ENCODE measurements at places on chromosomes 11 and 22.

- no peak for DNase-seq
Measured at GRCh38 chr11:9172389-9172788, 81.0 kb upstream of the SCUBE2 start.

GRCh38 chr11:19241260-19242178 lies 774 bp upstream of the E2F8 start:
- DNase-seq = no peak

- peak; percentile 20 for DNase-seq
Measured at GRCh38 chr11:33063326-33063881, 24.0 kb downstream of the TCP11L1 start.

DNA sequence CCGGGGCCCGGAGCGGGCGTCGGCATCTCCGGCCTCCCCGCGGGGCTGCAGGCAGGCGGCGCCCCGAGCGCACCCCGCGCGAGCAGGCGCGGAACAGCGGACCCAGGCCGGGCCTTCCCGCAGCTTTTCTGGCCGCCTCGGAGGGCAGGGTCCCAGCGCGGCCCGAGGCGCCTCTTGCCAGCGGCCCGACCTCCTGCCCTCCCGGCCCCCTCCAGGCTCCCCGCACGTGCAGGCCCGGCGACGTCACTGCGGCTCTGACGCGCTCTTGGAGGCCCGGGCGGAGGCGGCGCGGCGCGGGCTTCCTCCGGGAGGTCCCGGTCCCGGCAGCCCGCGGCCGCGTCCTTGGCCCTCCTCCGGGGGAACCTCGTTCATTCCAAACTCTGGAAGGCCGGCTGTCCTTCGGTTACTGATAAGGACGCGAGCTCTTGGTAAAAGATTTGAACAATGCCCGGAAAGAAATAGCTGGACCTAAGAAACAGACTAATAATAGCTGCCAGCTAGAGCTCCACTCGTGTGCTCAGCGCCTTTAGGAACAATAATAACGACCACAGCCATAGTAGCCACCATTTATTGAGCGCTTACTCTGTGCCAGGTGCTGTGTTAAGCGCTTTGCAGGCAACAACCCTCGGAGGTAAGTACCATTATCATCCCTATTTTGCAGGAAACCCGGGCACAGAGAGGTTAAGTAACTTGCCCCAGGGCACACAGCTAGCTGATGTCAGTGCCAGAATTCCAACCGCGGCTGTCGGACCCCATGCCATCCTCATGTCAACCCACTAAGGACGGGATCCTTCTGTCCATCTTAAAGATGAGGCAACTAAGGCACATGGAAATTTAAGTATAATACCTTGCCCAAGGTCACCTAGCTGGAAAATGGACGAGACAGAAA lies 39.1 kb upstream of the CREB3L1 start:
- DNase-seq = peak; percentile 25

DNA sequence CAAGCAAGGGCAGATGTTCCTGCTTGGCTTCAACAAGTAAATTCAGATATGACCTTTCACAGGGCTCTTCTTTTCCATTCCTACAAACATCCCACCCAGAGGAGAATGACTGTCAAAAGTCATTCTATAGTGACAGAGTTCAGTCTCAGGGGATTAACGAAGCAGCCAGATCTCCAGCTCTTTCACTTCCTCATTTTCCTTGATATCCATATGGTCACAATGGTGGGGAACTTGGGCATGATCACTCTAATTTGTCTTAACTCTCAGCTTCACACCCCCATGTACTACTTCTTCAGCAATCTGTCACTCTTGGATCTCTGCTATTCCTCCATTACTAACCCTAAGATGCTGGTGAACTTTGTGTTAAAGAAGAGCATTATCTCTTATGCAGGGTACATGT lies 15.0 kb upstream of the OR8B8 start:
- DNase-seq = no peak

DNA sequence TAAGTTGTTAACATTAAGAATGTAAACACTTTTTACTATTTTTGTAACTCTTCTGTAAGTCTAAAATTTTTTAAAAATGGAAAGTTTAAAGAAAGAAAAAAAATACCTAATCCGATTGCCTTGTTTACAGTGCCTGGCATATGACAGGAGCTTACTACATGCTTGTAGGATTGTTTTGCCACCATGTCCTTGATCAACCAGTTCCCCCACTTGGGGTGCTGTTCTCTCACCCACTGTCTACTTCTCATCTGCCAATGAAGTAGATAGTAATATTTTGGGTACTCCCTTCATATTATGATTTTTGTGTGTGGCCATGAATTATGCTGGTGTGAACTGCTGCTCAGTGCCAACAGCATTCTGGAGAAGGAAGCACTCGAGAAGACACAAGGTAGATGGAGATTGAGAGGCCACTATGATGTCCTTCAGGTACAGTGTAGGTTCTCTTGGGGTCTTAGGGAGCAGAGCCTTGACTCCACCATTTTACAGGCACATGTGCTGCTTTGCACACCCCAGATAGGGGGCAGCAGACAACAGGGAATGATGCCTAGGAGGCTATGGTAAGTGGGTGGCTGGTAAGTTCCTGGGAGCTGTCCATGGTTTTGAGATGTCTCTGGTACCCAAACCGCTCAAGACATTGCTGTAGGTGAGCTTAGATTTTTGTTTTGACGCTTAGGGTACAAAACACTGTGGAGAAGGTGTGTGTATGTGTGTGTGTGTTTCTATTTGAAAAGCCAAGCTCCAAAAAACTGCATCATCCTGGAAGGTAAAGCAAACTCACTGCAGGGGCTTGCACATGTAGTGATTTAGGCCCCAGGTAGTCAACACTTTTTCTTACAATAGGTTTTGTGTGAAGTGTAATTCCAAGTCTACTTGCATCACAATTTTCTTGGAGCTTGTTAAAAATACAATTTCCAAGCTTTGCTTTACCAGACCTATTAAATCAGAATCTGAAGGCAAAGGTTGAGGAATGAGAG lies 494.5 kb upstream of the LARGE1 start:
- DNase-seq = no peak

DNA sequence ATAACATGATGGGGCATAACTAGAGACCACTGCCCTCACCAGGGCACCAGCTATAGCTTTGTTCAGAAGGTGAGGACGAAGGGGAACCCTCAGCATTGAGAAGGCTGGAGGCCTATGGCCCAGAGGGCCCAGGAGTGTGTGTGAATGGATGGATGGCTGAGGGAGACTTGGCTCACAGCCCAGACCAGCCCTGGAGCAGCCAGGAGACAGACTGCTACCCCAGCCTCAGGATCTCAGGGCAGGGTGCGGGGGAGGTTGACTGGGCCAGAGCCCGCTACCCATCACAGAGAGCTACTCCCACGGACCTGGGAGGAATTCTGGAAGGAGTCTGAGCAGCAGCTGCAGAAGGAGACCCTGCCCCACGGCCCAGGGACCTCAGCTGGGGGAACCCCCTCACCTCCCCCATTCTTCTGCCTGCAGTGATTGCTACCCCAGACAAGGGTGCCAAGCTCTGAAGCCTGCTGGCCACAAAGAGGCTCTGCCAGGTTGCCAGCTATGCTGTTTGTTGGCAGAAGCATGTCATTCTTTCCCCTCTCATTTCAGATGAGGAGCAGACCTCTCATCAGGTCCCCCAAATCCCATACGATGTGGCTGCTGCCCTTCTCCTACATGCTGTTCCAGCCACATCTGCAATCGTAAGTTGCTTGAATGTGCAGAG lies 5.4 kb upstream of the CSDC2 start:
- no peak for DNase-seq

- no peak for DNase-seq
Measured at GRCh38 chr11:532527-532985, 2.8 kb downstream of the HRAS start.

GRCh38 chr11:44014968-44015623 lies 32.7 kb upstream of the ACCSL start:
- DNase-seq = peak; percentile 29

DNA sequence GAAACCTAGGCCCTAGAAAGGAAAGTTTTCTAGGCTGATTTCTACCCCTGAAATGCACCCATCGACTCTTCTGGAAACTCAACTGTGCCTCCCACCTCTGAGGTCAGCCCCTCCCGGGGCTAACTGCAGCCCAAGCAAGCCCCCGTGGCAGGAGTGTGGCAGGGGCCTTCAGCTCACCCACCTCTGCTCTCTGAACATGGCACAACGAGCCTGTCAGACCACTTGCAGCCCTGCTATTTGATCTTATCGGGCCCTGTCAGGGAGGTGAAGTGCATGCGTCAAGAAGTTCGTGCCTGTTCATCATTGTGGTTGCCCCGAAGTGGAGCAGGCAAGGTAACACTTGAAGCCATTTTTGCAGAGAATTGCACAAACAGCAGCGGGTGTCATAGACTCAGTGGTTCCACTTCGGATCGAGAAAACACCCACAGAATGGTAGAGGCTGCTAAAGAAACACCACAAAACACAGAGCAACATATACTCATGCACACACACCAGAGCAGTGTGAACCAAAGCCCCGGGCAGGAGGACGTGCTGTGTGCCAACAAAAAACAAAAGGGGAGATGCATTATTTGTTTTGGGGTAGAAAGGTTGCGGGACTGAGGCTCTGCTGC lies 262.7 kb downstream of the ETS1 start:
- no peak for DNase-seq

DNA sequence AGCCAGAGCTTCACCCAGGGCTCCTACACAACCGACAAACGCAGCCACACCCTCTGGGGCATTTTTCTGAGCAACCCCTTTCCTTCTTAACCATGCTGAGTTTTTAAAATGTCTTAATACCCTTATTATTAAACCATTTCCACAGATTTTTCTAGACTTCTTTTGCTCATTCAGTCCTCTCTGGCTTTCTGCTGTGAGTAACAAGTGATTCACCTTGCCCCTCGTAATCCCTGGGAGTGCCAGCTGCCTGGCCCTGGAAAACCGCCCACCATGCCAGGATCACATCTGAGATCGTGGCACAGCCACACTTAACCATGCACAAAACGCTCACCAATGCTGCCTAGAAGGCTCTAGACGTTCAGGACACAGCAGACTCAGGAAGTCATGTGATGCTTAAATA lies 25.4 kb downstream of the YPEL1 start:
- no peak for DNase-seq

DNA sequence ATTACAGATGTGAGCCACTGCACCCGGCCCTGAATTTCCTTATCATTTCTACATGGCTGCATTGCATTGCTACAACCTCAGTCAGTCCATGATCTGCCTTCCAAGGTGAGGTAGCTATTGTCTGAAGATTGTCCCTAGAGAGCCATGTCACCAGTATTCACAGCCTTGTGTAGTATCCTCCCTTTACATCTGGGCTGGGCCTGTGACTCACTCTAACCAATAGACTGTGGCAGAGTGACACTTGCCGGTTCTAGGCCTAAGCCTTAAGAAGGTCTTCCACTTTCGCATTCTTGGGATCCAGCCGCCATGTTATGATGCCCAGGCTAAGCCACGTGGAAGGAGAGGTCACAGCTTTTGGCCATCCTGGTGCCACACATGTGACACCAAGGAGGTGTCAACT lies 10.1 kb upstream of the PLEKHB1 start:
- no peak for DNase-seq

DNA sequence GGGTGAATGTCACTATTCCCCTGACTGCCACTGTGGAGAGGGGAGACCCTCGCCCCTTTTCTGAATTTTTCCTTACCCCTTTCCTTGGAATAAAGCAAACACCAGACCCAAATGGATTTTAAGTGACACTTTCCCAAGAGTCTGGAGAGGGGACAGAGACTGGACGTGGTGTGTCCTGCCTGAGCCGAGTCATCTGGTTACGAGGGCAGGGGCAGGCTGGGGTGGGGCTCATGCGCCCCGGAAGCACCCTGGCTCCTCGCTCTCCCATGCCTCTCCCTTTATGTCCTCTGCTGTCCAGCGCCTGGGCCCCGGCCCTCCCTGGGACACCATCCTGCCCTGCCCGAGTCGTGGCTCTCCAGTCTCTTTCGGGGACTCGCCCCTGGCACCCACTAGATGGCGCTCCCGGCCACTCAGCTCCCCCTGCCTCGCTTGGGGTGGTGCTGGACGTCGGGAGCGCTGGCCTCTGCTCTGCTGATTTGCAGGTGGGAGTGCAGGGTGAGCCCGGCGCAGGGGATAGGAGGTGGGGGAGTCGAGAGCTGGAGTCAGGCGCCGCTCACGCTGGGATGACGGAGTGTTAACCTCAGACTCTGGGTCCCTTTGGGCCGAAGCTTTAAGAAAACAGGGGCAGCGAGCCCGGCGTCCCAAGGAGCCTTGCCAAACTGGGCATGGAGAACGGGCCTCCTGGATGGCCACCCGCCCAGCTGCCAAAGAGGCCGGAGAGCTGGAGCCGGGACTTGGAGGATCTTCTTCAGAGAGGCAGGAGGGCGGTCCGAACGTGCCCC lies 89.8 kb downstream of the RPS6KA4 start:
- DNase-seq = peak; percentile 56

DNA sequence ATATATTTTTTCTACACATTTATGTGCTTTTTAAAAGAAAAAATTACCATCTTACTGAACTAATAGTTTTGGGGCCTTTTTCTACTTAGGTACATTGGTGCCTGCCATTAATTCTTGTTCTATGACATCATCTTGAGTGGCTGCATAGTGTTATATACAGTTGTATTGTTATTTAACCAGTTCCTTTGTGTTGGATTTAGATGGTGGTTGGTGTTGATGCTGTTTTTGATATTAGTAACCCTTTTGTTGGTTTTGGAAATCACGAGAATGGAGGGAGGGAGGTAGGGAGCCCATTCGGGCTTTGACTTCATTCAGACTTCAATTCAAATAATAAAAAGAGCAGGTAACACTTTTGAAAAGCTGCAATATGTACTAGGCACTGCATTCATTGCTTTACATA lies 15.4 kb upstream of the C11orf96 start:
- no peak for DNase-seq

- no peak for DNase-seq
Measured at GRCh38 chr11:3164552-3165151, 458 bp downstream of the OSBPL5 start.

DNA sequence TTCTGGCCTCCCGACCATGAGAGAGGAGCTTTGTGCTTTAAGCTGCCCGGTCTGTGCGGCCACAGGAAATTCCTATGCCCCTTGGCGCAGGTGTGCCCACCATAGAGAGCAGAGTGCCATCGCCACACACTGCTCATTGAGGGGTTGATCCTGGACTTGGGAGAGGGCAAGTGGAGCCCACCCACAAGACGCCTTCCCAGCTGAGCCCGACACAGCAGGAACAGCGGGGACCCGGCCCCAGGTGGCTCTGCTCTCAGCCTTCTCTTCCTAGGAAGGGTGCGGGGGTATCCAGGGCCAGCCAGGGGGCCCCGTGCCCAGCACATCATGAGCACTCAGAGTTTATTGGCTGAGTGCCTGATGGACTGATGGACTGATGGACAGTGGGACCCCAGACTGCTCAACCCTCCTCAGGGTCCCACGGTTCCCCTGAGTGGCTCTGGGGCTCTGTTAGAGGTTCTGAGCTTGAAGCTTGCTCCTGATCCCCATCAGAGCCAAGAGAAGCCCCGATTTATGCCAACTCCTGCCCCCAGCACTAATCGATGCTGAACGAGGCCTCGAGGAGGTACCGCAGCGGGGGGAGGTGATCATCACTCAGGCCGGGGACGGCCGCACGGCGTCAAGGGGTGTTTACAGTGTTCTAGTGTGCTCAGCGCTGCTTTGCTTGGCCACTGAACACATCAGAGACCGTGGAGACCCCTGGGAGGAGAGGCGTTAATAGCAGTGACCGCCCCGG lies 13.5 kb upstream of the MRGPRD start:
- DNase-seq = no peak

GRCh38 chr11:35811783-35812182 lies 132.1 kb upstream of the LDLRAD3 start:
- DNase-seq = no peak

- no peak for DNase-seq
Measured at GRCh38 chr11:88475991-88476418, 138.5 kb upstream of the CTSC start.

Data from brain microvascular endothelial cell (primary cell).